ENCODE measurements at places on chromosomes 2 and 18. TPM values are rescaled to one million over a fixed set of nuclear protein-coding genes. Genes with fewer than 3 reads are reported as not detected.
A peak's percentile ranks its signal among the peaks of the same experiment; 100 is the strongest.

Gene SLC4A5
- 1.3 TPM for polyA plus RNA-seq

Gene DIS3L2
- 21.5 TPM for polyA plus RNA-seq

DNA sequence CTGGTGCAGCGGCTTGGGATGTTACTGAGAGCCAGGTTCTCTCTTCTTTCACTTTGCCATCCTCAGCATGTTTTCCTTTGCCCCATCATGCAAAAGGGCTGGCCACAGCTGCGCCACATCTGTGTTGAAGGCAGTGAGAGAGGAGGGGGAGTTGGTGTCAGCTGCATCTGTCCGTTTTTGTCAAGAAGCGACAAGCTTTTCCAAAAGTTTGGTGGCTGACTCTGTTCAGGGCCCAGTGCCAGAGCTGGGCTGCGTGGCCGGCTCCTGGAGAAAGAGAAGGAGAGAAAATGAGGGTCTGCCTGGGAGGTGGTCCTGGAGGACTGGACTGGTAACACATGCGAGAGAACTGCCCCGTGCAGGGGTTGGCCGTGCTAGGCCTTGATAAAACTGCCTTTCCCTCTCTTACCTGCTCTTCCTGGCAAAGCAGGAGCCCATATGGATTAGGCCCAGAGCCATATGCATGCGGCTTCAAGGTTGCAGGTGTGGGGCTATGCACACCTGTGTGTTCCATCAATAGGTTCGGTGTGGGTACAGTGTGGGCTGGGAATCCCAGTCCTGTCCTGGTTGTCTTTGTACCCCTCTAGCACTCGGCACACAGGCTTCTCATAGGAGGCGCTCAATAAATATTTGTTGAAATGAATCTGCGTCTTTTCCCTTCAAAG, 9.0 kb downstream of the RNF144A start:
- DNase-seq: peak; percentile 84

DNA sequence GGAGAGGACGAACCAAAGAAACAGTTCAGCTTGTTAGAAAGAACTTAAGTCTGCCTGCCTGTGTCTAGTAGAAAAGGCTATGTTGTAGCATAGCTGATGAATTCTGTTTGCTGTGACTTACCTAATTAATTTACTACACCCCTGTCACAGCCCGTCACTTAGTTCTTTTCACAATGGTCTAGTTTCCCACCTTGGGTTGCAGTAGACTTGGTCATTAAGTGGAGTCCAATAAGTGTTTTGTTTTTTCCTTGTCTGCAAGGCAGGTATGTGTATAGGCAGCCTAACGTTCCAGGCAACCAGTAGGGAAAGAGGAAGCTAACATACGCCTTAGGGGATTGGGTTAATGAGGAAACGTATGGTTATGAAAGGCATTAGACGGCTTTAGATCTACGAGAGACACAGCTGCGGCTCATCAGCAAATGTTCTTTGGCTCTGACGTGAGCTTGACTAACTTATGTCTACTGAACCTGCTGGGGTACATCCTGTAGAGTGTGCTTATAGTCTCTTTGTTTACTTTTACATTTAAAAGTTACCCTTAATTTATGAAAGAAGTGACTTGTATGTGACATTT, 180.1 kb downstream of the PRPF40A start:
- DNase-seq: peak; percentile 82

DNA sequence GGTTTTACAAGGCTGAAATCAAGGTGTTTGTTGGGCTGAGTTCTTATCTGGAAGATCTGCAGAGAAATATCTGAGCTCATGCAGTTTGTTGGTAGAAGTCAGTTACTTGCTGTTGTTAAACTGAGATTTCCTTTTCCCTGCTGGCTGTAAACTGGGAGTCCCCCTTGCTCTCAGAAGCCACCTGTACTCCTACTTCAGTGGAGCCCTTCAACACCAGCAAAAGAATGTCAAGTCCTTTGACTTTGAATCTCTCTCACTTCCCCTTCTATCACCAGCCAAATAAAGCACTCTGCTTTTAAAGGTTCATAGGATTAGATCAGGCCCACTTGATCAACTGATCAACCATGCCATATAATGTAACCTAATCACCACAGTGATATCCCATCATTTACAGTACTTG, 252.2 kb upstream of the CDH7 start:
- no peak for DNase-seq

DNA sequence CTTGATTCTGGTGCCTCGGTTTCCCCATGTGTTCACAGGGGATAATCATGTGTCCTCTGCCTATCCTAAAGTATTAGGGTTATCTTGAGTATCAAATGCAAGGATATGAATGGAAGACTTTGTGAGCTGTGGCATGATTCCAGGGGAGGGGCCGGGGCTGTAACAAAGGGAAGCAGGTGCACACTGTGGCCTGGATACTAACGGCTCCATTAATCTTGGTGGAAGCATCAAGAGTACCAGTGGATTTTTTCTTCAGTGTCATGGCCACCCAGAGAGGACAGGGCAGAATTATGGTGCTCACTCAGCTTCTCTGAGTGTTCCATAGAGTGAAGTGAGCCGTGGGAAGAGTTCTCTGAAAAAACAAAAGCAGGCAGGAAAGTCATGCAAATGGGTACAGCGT, 320.1 kb downstream of the ALK start:
- DNase-seq: peak; percentile 4

- peak; percentile 84 for DNase-seq
Observed at GRCh38 chr2:45014016-45014702, 4.9 kb upstream of the SIX2 start.

- no peak for DNase-seq
Observed at GRCh38 chr2:201942531-201942930, 91.1 kb upstream of the FZD7 start.
